Activated gamma-delta T cell (primary cell): ENCODE measurements at places on chromosomes 4 and X.

DNA sequence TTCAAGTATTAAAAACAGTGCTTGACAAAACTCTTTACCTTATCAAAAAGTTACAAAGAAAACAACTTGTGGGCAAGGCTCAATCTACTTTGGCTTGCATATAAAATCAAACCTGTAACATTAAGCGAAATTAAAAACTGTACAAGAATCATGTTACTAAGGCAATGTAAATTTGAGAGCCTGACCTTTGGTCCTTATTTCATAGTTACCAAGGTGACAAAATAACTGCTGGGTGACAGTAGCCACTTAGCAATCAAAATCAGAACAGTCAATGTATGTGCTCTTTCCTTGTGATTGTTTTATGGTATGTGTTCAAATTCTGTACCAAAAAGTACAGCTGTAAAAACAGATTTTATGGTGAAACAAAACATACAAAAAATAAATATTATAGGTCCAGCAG lies 204.0 kb downstream of the RASL11B start:
- DNase-seq: no peak

- no peak for DNase-seq
These were observed 22.6 kb downstream of the BCLAF3 start for GRCh38 chrX:19968276-19968675.

GRCh38 chrX:1072637-1073377 lies 139.6 kb downstream of the CRLF2 start:
- no peak for DNase-seq

DNA sequence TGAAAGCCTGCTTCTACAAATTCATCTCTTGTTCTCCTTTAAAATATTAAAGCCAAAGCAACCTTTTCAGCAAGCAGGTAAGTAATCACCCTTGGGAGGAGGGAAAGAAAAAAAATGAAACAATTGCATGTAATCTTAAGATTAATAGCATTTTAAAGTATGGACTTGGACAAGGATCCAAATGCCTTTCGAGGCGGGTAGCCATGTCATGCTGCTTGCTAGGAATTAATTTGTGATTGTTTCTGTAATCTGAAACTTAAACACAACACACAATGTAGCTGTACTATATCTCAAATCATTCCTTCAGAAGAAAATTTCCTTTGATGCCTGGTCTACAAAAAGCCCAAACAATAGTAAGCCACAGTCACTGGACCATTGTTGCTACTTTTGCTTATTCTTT lies 112.4 kb upstream of the CBR4 start:
- no peak for DNase-seq

DNA sequence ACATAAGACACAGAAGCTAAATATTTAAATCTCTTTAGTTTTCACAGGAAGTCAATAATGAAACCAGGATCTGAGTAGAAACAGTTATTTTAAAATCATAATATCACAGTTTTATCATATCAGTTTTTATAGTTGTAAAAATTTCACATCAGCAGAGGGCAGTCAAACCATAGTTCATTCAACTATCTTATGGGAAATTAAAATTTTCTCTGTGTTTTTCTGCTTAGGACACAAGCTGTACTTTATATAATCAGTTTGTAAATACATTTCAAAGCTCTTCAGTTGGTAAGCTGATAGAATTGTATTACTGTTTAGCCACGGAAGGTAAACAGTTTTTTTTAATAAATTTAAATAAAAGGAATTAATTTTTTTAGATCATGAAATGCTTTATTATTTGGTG lies 204.8 kb upstream of the NUDT6 start:
- DNase-seq: no peak
